MM.1S (cell line): ENCODE measurements at places on chromosomes 4 and X.

DNA sequence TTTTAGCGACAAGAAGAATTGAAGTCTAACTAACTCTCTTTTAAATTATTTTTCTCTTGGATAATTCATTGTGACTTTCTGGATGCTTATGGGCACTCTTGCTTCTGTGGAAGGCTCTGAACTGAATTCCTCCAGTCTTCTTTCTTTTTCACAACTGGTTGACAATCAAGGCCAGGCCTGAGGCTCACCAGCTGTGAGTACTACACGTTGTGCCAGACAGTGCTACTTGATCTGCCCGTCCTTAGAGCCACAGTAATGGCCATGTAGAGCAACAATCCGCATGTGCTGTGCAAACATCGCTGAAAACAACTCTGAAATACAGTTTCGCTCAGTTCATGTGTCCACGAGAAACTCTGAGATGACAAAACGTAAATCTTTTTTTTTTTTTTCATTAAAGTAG, 1336.3 kb upstream of the AGA start:
- DNase-seq = no peak

GRCh38 chr4:102411408-102411807, 66.1 kb upstream of the SLC39A8 start:
- DNase-seq = no peak

DNA sequence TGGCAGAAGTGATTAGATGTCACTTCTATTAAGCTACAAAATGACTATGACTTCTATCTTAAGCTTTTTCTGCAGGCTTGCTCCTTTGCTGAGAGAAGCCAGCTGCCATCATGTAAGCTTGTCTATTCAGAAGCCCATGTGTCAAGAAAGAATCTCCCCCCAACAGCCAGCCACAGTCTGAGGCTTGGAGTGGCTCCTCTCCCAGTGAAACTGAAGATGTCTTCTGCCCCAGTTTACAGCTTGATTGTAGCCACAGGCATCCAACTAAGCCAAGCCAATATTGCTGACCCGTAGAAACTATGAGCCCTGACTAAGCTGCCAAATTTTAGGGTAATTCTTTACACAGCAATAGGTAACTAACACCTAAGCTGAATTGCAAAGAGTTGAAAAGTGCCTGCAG, 26.7 kb upstream of the SLC10A7 start:
- peak; percentile 48 for DNase-seq

DNA sequence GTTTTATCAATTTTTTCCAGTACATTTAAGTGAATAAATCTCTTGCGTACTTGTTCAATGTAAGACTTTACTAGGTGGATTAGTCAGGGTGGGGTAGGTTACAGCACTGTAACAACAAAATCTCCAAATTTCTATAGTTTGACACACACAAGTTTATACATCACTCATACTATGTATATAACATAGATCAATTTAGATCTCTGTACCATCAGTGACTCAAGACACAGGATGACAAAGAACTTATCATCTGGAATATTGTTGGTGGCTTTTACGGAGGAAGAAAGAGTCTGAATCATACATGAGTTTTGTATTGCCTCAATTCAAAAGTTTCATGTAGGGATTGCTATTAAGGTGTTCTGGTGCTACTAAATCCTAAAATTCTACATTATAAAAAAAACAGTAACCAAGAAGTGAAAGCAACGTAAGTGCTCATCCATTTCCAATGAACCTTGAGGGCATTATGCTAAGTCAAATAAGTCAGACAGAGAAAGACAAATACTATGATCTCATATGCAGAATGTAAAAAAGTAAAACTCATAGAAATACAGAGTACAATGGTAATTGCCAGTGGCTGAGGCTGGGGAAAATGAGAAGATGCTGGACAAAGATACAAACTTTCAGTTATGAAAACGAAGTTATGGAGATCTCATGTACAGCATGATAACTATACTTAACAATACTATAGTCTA, 98.0 kb upstream of the DKK2 start:
- no peak for DNase-seq

DNA sequence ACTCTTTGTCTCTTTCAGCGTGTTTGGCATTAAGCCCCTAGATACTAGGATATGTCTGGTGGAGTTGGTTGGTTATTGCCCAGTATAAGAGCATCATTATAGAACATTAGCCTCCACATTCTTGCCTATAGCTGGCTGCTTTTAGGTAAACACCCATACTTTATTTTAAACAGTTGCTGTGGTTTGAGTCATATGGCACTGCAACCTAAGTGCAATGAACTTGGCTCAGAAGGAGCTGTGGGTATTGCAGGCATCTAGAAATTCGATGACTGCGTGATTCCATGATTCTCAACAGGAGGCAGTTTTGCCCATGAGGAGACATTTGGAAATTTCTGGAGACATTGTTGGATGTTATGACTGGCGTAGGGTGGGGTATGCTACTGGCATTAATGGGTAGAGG, 49.5 kb downstream of the DCLK2 start:
- no peak for DNase-seq

- DNase-seq = no peak
These were observed 116.6 kb downstream of the CPZ start for GRCh38 chr4:8709050-8709728.

DNA sequence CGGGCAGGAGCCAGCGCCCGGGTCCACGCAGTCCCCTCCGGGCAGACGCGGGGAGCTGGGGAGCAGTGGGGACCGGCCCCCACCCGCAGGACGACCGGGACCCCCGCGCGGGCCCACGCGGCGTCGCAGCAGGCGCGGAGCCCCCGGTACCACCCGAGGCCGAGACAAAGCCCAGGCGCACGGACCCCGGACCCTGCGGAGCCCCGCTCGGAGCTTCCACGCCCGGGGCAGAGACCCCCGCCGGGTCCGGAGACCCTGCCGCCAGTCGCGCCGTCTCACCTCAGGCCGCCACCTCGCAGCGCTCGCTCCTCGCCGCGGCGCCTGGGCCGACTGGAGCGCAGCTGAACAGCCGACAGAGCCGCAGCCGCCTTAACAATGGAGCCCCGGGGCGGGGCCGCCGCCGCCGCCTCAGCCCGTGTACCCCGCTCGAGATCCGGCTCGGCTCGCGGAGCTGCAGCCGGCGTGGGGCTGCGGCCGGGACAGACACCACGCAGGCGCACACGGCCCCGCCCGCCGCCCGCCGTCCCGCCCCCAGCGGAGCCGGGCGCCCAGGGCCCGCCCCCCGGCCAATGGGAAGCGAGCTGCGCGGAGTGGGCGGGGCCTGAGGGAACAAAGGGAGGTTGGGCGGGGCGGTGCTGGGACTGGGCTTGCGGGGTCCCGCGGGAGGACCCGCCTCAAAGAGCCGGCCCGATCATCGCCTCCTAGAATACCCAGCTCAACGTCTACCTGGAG, at the start of gene AFAP1:
Gene AFAP1 (minus strand): TSS at position 485 of the 732 bp plus-strand sequence. CDS start 67,783 bp downstream, outside the sequence.
- DNase-seq = no peak

DNA sequence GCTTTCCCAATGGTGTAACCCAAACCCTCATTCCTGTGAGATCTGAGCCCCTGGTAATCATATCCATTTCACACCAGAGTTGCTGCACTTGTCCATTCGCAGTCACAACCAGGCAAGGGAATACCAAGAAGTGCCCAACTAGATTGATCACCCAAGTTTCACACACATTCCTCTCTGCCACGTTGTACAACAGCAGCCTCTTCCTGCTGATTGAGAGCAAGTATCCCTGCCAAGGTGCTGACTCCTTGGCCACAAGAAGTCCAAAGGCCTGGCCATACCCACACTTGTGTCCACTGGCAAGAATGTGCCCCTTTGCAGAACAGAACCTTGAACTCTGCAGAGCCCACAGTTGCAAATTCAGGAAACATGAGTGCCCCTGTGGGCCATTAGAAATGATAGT, 6.5 kb upstream of the ACOT9 start:
- DNase-seq = no peak

- DNase-seq = no peak
These were observed 66.1 kb downstream of the DNAAF6 start for GRCh38 chrX:107272431-107272921.

GRCh38 chr4:36614011-36614410, 332.6 kb downstream of the DTHD1 start:
- no peak for DNase-seq

DNA sequence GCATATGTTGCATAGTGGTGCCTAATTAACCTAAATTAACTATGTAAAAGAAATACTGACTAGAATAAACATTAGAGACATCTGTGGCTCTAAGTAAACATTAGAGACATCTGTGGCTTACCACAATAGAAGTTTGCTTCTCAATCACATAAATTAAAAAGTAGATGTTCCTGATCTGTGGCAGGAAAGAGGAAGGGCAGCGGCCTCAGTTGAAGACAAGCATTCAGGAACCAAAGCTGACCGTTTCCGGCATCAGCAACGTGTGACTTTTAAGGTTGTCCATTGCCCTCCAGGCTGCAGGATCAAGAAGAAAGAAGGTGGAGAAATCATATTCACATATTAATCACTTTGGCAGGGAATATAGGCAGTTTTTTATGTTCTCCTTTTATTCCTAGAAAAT, 336.3 kb upstream of the TRAM1L1 start:
- no peak for DNase-seq

DNA sequence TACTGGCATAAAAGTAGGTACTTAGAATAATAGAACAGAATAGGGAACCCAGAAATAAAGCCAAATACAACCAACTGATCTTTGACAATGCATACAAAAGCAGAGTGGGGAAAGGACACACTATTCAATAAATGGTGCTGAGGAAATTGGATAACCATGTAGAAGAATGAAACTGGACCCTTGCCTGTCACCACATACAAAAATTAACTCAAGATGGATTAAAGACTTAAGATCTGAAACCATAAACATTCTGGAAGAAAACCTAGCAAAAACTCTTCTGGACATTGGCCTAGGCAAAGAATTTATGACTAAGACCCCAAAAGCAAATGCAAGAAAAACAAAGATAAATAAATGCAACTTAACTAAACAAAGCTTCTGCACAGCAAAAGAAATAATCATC, 45.6 kb downstream of the ARFIP1 start:
- DNase-seq = no peak

GRCh38 chr4:3421470-3421869, 20.3 kb upstream of the HGFAC start:
- no peak for DNase-seq

GRCh38 chr4:137375111-137375850, 157.0 kb downstream of the PCDH18 start:
- no peak for DNase-seq

DNA sequence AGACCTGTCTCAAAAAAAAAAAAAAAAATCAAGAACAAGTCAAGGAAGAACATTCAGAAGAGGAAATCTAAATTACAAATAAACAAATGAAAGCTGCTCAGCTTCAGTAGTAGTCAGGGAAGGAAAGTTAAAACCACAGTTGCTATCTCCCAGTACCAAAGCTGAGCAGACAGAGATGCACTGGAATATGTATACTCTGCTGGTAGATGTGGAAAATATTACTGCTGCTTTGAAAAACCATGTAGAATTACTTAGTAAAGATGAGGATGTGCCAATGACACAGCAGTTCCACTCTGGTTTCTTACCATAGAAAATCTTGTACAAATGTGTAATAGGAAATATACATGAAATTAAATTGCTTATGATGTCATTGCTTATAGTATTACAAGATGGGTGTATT, 25.1 kb upstream of the PRKX start:
- no peak for DNase-seq

- DNase-seq = no peak
These were observed 84.1 kb downstream of the TBCK start for GRCh38 chr4:106231931-106232330.

GRCh38 chr4:154927126-154927680, 146.1 kb downstream of the RBM46 start:
- DNase-seq = no peak

- DNase-seq = no peak
These were observed 12.9 kb downstream of the PGM2 start for GRCh38 chr4:37839426-37839825.

DNA sequence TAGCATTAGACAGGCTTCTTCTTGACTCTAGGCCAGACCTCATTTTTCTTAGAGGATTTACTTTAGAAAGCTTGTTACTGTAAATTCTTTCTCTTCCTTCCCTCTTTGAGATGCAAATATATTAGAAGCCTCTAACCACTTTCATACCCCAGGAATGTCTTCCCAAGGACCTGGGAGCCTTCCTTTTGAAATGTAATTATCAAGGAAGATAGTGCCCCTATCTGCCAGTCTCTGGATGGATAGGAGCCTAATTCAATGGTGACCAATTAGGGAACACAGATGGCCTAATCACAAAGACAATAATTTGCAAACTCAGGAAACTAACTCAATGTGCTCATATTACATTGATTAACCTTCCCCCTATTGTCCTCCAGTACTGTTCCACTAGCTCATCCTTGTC, 145.6 kb upstream of the DCAF8L1 start:
- DNase-seq = no peak

GRCh38 chr4:12579172-12579571, 905.0 kb downstream of the RAB28 start:
- DNase-seq = no peak

GRCh38 chrX:39850630-39851152, 247.1 kb downstream of the BCOR start:
- DNase-seq = no peak

GRCh38 chrX:7191681-7192110, 43.7 kb upstream of the PUDP start:
- no peak for DNase-seq

- DNase-seq = no peak
These were observed 491.0 kb upstream of the MAGEB2 start for GRCh38 chrX:29724316-29724715.
